Stimulated activated CD4-positive, alpha-beta T cell treated with anti-CD3 and anti-CD28 coated beads, Interleukin-1b, Interleukin-23, amount 100 ng/mL, for 1 hour (primary cell): ENCODE measurements at places on chromosomes 7 and 10.

- no peak for DNase-seq
Observed at GRCh38 chr10:44240584-44241205, 144.2 kb downstream of the CXCL12 start.

- no peak for DNase-seq
Observed at GRCh38 chr7:14751461-14751860, 151.1 kb downstream of the DGKB start.

DNA sequence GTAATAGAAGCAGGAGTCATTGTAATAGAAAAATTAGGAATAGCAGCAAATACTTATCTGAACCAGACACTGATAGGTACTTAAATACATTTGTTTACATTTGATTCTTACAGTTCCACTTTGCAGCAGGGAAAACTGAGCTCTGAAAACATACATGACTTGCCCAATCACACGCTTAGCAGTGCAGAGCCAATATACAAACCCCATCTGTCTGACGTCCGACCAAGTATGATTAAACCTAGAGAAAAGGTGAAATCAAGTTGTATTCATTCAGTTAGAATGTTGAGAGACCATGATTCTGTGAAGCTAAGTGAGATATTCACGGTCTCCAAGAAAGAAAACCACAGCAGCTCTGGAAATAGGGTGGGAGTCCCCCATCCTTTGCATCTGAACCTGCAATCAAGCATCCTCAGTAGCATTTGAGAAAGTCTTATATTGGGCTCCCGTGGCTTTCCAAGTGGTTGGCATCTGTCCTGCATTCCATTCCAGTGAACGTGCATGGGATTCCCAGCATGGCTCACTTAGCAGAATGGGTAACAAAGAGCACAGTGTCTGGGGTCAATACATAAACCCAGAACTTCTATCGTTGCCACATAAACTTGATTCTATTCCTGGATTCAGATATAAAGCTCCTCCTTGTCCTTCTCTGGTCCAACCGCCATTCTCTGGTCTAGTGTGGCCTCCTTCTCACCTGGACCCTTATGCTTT is 148.7 kb upstream of the RSU1 start:
- no peak for DNase-seq

- no peak for DNase-seq
Observed at GRCh38 chr10:3564346-3565002, 220.5 kb downstream of the KLF6 start.

GRCh38 chr10:79239275-79239779 is 107.9 kb upstream of the PPIF start:
- DNase-seq = no peak

- no peak for DNase-seq
Observed at GRCh38 chr7:51759985-51760384, 443.4 kb upstream of the COBL start.

GRCh38 chr7:83338277-83338950 is 175.7 kb upstream of the PCLO start:
- no peak for DNase-seq

- DNase-seq = no peak
Observed at GRCh38 chr7:2384354-2385243, 18.8 kb upstream of the CHST12 start.

GRCh38 chr10:118917701-118918100 is 111.8 kb upstream of the NANOS1 start:
- DNase-seq = no peak

GRCh38 chr7:3234851-3235250 is 66.2 kb upstream of the SDK1 start:
- DNase-seq = no peak

DNA sequence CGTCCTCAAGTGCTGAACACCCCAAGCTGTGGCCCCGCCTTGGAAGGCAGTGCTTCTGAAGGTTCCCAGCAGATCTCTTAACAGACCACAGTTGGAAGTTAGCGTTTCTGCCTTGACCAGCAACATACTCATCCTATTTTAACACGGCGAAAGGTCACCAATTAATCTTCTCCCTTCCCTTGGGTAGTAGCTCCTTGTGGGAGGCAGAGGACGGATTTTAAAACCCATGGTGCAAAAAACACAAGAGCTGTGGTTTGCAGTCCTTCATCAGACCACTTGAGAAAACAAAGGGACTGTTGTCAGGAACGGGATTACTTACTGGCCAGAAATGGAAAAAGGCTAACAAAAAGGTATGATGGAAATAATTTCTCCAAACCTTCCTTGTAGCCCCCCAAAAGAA is 87.3 kb downstream of the BEND7 start:
- DNase-seq = no peak

DNA sequence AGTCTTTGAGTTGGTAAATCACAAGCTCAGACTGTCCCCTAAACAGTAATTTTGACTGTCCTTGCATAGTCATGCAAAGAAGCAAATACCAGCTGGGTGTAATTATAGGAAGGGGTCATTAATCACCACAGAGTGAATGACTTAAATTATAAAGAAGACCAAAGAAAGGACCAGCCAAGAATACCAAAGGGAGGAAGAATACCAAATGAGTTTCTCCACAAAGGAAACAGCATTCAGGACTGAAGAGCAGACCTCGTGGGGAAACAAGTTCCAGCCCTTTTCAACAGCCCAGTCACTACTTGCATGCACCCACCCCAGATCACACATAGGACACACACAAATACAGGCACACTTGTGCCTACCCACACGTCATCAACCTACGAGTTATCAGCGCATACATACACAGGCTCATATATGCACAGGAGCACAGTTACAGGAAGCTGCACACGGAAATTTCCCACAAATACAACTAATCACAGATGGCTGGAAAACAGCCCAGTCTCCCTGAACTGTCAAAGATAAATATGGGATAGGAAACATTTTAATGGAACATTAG is 77.6 kb downstream of the DENND2A start:
- DNase-seq = no peak

GRCh38 chr7:91759205-91759863 is 121.2 kb downstream of the MTERF1 start:
- no peak for DNase-seq

GRCh38 chr10:80472234-80473095 is 18.4 kb downstream of the TSPAN14 start:
- no peak for DNase-seq

DNA sequence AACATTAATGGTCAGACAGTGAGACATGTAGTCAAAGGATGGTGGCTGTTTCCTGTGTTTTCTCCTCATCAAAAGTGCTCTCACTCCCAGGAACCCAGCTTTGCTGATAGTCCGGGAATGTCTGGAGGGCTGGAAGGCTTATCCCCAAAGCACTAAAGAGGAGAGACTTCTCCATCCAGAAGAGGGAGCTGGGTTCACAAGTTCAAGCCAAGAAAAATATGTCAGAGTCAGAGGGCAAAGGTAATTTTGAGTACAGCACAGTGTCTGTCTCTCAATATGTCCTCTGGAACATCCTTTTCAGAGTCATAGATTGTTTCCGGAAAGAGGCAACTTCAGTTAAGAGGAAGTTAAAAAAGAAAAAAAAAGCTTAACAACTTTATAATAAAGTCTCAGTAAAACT is 281.5 kb upstream of the PHYHIPL start:
- DNase-seq = no peak

GRCh38 chr7:76142861-76143260 is 58.8 kb upstream of the SRRM3 start:
- DNase-seq = no peak

DNA sequence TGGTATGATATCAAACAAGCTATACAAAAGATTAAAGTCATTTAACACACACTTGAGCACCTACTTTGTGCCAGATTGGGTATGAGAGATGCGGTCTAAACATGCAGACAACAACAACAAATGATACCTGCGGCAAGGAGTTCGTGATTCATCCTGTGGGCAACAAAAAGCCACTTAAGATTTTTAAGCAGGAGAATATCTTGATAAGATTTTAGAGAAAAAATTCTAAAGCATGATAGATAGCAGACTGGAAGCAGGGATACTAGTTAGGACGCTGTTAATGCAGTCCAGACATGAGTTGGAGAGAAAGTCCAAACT is 1.6 kb upstream of the KBTBD2 start:
- no peak for DNase-seq

DNA sequence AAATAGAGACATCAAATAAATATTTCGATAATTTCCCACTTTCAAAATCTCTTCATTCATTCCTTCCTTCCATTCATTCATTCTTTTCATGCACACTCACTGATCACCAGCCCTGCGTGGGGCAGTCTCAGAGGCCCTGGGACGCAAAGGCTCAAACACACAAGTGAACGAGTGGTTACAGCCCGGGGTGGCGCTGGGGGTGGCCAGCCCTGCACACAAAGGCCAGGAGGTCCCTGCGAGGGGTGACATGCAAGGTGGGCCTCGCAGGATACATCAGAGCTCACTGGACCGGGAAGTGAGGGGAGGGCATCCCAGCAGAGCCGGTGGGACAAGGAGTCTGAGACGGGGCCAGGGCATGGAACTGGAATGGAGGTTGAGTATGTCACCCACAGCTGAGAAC is 29.9 kb upstream of the TTYH3 start:
- no peak for DNase-seq

GRCh38 chr7:158966780-158967390 is 110.5 kb downstream of the DYNC2I1 start:
- DNase-seq = no peak

DNA sequence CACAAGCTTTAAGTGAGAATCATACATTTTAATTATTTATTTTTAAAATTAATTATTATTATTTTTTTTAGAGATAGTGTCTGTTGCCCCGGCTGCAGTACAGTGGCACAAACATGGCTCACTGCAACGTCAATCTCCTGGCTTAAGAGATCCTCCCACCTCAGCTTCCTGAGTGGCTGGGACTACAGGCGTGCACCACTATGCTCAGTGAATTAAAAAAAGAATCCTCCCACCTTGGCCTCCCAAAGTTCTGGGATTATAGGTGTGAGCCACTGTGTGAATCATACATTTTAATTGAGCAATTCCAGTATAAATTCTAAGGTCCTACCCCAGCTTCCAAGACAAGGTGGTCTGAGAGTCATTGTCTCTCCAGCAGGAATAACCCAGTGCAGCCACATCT is 172.4 kb downstream of the JAZF1 start:
- DNase-seq = no peak

DNA sequence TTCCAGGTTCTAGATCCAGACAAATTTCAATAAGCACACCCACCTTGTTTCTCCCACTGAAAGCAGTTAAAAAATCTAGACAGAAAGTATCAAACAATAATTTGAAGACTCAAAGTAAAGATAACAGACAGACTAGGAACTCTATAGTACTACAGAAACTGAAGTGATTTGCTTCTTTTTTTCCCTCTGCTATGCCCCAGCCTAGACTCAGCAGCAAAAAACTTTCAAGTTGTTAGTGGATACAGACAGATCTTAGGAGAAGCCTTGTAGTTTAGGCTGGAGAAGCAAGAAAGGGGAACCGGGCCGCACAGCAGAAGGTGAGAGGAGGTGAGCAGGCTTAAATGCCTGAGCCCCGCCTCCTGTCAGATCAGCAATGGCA is 65.1 kb downstream of the IGF2BP3 start:
- DNase-seq = no peak

DNA sequence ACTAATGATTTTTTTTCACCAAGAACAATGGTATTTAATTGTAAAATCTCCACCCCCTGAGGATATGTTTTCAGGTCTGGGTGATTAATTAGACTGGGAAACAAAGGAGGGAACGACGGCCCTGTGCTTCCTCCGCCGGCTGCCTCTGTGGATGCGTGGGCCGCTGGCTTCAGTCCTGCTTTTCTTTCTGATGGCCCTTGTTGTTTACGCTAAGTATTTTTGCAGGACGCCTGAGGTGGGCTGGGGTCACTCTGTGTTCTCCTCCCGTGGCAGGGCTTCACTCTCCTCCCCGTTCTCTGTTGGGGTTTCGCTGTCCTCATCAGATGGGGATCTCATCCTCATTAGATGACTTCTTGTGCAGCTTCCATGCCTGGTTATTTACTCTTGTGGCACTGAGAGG is 5.2 kb upstream of the ACBD5 start:
- DNase-seq = no peak

DNA sequence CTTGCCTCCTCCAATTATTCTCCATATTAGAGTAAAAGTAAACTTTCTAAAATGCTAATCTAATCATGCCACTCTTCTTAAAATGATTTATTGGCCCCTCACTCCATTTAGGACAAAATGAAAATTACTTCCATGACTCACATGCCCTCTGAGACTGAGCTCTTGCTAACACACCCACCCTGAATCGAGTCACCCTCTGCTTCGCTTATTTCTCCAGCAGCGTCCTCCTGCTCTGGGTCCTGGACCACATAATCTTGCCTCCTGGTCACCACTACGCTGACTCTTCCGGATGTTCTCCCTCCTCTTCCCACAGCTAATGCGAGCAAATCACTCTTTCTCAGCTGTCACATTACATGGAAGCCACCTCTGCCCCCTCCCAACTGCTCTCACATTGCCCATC is 384.0 kb upstream of the FZD8 start:
- no peak for DNase-seq

DNA sequence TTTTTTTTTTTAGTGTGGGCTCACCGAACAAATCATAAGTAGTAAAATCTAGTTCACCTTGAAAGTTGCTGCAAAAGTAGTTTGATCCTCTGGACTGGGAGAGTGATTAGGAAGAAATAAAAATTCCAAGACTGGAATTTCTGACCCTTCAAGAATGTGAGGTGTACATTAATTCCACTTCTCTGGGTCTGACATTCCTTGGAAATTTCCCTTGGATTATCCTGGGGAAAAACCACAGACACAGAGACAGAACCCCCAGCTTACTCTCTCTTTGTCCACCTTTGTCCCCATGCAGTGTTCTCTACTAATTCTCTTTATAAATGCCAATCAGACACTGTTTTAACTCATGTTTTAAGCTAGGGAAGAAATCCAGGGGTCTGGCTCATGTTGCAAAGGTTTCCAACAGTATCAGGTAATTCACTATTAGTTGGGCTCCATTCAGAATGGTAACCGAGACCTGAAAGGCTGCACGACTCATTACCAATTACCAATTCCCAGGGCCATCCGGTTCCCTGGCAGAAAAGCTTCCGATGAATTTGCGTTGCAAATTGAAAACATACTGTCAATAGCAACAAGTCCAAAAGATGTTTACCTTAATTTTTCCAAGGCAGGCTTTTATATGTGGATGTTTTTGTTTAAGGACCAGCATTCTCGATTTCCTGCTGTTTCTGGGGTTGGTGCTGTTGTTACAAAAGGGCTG is 86.3 kb downstream of the BAMBI start:
- DNase-seq = no peak

- no peak for DNase-seq
Observed at GRCh38 chr10:23150091-23150490, 42.0 kb upstream of the PTF1A start.

GRCh38 chr10:113000442-113000841 is 50.4 kb downstream of the TCF7L2 start:
- DNase-seq = no peak

- no peak for DNase-seq
Observed at GRCh38 chr7:105295596-105296352, 92.9 kb downstream of the SRPK2 start.

DNA sequence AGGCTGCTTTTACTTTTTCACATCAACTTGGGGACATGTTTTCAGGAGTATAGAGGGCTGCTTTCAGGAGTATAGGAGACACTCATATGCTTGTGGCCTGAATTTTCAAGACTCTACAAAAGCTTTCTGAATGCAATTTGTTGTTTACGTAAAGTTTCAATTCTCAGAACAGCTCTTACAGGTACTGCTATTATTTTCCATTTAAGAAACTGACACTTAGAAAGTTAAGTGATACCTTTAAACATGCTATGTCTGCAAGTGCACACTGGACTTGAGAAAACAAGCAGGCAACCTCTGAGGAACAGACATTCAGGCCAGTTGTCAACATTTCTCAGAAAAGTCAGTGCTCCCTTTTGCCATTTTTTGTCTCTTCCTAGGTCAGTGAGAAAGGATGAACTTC is 70.0 kb upstream of the PHYHIPL start:
- no peak for DNase-seq
